ENCODE measurements at places on chromosomes 2 and 18.

DNA sequence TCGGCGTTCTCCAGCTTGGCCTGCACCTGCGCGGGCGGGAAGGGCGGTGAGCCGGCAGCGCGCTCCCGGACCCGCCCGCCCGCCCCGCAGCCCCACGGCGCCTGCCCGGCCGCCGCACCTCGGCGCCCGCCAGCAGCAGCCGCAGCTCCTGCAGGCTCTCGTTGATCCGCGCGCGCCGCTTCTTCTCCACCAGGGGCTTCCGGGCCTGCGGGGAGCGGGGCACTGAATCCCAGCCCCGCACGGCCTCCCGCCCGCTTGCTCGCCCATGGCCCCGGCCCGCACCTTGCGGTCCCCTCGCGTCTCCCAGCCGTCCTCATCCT is 335 bp downstream of the HES6 start:
- DNase-seq: no peak

DNA sequence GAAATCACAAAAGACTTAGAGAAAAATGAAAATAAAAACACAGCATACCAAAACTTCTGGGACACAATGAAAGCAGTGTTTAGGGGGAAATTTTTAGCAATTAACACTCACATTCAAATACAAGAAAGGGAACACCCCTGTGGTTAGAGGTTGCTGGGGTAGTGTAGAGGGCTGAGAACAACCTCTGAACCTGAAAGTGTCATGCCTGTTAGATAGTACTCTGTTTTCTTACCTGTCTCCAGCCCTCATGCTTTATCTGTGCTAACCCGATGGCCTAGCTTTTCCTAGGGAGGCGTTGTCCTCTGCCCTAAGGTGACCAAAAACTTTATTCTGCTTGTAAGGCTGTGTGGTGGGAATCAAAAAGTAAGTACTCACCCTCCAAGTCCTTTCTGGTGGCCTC is 122.6 kb upstream of the OTX1 start:
- no peak for DNase-seq

- no peak for DNase-seq
Measured at GRCh38 chr2:175251425-175252041, 70.0 kb upstream of the ATP5MC3 start.

- DNase-seq: no peak
Measured at GRCh38 chr2:174554529-174555150, 43.0 kb downstream of the WIPF1 start.

- DNase-seq: no peak
Measured at GRCh38 chr2:122368576-122369243, 613.3 kb downstream of the TSN start.

DNA sequence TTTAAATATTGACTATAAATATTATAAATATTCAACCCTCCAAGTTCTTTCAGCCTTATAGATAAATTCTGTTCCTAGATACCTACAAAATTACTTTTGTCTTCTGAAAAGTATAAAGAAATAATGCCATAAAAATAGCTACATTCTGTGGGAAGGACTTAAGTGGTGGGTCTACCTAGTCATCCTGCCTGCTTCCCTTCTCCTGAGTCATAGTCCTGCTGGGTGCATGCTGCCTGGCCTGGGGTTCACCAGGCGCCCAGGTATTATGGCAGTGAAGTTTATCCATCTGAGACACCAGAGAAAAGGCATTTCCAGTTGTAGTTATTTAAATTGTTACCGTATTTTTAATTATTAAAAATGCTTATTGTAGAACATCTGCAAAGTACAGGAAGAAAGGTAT is 167.5 kb downstream of the SLC39A10 start:
- no peak for DNase-seq

DNA sequence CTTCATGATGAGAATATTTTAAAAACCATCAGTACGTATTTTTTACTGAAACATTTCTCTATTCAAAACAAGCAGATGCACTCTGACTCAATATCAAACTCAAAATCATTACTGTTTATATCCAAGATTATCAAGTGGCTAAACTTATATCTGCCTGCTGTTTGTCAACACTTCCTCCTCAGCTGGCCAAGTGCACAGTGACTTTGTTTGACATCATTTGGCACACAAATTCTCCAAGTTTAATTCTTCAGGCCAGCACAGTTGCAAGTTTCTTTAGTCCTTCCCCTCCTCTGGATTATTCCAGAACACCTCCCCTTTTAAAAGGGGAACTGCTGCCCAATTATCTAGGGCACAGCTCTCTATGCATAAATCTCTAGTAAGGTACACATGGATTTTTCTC is 346.6 kb downstream of the FSIP2 start:
- no peak for DNase-seq

- no peak for DNase-seq
Measured at GRCh38 chr2:156457523-156458517, 21.6 kb downstream of the GPD2 start.

- DNase-seq: no peak
Measured at GRCh38 chr2:231521-232185, 32.2 kb downstream of the SH3YL1 start.

DNA sequence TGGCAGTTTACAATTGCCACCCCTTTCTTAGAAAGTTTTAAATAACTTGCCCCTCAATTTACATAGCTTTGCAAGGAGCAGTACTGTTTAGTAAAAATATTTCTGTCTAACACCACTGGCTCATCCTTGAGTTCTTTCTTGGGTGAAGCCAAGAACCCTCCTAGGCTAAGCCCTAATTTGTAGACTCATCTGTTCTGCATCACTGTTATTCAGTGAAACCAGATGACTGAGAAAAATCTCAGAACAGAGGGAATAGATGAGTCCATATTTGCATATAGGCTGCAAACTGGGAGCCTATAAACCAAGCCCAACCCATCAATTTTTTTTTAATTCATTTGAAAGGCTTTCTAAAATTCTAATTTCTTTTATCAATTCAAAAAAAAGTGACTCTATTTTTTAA is 161.4 kb upstream of the TFPI start:
- DNase-seq: no peak
